ENCODE measurements at places on chromosomes 7 and 10.

GRCh38 chr10:870564-871166, 60.8 kb downstream of the LARP4B start:
- DNase-seq, result no peak

GRCh38 chr10:31317652-31318381, 1.2 kb upstream of the ZEB1 start:
- peak; percentile 56 for DNase-seq

GRCh38 chr7:51778121-51778520, 461.5 kb upstream of the COBL start:
- DNase-seq, result no peak

DNA sequence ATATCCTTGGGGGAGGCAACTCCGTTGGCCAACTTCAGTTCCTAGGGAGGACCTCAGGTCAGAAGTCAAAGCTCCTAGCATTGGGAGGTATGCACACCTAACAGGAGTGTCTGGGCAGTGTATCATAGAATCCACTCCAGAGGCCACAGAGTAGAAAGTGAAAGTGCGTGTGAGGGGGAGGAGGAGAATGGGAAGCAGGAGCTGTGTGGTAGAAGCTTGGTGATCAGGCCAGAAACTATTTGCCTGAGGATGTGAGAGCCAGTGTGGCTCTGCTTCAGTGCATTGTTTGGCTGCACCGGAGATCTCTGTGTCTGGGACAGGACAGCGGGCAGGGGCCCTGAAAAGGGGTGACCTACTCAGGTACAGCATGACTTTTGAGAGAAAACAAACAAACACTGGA, 557.4 kb upstream of the VSTM2A start:
- DNase-seq, result no peak

DNA sequence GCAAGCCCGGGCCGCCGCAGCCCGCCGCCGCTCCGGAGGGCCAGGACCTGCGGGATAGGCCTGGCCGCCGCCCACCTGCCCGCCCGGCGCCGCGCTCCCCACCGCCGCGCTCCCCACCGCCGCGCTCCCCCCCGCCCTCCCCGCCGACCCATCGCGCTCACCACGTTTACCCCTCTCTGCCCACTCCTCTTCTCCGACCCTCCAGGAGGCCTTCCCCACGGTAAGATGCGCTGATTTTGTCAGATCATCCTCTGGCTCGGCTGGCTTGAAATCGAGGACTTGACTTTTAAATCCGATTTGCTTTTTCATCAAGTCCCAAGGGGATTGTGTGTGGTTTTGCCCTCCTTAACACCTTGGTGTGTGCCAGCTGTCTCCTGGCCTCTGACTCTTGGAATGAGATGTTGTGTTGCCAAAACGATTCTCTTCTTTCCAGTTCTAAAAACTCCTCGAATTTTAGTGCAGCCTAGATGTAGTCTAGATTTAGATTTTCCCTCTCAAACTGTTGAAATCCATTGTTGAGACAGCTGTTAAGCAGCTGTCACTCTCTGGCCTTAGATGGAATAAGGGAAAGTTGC, 738 bp downstream of the POM121 start:
- no peak for DNase-seq

- no peak for DNase-seq
These were observed 41.3 kb upstream of the TRIL start for GRCh38 chr7:28999427-28999826.

- no peak for DNase-seq
These were observed 18.5 kb downstream of the SFTPA1 start for GRCh38 chr10:79628988-79629954.

GRCh38 chr10:110600487-110601101, 33.1 kb downstream of the SMC3 start:
- no peak for DNase-seq

GRCh38 chr10:7513455-7513854, 102.6 kb upstream of the SFMBT2 start:
- no peak for DNase-seq

DNA sequence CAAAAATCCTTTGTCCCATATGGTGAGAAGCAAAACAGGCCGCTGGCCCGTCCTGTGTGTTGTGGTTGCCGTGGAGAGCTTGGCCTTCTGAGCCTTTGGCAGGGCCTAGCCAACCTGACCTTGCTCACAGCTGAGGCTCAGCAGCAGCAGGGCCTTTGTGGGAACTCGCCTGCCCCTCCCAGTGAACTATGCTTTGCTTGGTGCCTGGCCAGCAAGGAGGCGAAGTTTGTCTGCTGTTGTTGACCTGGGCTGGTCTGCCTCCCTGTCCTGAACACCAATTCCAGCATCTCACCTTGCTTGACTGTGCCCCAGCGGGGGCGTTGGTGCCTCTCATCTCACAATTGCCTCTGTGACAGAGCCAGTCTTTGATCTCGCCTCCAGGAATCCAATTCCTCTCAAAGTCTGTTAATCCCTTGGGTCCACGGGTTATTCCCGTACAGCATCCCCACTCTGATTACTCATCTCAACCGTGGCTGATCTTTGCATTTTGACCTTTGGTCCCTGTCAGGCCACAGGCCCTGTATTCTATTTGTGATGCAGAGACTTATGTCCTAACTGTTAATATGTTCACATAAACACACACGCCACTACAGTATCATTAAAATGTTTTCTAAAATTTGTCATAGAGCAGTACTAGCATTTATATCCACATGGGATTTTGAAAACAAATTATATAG, 22.6 kb downstream of the EPDR1 start:
- DNase-seq, result no peak

GRCh38 chr7:142712617-142712957, 36.7 kb upstream of the PRSS1 start:
- no peak for DNase-seq

- no peak for DNase-seq
These were observed 1.5 kb downstream of the TMEM184A start for GRCh38 chr7:1554333-1555045.

- DNase-seq, result no peak
These were observed 25.0 kb downstream of the ZPBP start for GRCh38 chr7:50068026-50068425.

GRCh38 chr10:44068716-44069482, 316.0 kb downstream of the CXCL12 start:
- no peak for DNase-seq

GRCh38 chr7:101507791-101508252, 121.3 kb downstream of the MYL10 start:
- no peak for DNase-seq

GRCh38 chr10:24390146-24390700, 181.3 kb downstream of the KIAA1217 start:
- DNase-seq, result no peak

DNA sequence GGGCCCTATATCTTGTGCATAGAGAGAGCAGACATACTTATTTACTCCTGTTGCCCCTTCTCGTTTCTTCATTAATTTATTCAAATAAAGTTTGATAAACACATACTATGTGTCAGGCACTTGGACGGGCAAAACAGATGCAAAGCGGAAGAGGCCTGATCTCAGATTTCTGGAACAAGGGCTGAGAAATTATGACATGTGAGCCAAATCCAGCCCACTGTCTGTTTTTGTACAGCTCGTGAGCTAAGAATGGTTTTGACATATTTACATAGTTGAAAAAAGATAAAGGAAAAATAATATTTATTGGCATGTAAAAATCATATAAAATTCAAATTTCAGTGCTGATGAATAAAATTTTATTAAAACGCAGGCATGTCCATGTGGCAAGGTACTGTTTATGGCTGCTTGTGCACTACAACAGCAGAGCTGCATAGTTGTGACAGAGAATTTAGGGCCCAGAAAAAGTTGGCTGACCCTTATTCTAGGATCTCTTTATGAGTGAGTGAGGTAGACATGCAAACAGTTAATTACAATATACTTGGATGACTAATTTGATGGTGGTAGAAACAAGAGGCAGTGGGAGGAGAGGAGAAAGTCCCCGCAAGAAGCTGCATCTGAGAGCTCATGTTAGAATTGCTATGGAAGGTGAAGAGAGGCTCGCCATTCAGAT, 68.1 kb upstream of the ITPRID1 start:
- DNase-seq, result no peak

- no peak for DNase-seq
These were observed 51.9 kb downstream of the IKZF1 start for GRCh38 chr7:50356212-50356944.

DNA sequence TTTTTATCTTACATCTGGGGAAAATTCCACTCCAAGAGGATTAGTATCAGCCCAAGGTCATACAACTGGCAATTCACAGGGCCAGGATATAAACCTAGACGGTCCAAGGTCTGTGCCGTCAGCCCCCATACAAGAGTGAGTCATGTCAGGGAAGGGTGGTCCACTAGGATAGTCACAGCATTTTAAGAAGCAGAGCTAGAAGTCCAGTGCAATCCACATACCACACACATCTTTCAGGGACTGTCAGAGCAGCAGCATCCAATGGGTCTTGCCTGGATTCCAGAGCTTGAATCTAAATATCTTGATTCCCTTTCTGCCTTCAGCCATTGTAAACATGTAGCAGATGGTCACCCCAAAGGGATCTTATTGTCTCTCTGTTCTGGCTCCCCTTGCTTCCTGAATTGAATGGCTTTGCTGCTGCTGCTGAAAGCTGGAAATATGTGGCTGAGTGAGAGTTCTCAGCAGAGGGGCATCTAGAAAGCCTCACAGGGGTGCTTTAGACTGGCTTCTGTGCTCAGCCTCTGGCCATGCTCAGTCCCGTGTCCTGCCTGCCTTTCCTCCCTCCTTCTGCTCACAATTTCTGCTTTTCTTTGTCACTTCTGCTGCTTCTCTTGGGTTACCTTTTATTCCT, 9.9 kb upstream of the OR6V1 start:
- no peak for DNase-seq

DNA sequence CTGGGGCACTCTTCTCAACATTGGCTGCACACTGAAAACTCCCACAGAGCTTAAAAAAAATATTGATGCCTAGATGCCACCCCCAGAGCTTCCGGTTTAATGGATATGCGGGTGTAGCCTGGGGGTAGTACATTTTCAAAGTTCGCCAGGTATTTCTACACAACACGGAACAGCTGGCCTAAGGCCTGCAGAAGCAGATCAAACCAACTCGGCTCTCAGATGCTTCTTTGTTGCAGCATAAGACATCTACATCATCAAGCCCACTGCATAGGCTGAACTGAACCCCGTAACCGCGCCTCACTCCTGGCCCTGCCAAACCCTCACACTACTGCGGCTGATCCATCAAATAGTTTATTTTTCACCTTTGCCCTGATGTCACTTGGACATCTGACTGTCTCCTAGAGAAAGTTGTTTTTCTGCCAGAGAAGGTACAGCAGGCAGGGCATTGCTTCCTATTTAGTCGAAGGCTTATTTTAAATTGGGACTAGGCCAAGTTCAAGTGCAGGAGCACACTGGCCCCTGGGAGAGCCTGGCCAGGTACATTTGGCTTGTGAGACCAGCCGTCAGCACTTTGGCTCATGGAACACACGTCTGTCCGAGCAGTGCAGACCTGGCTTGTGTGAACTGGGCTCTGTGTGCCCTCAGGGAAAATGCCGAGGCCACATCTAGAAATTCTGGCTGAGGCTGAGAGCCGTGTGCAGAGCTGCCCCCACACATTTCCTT, 113.3 kb downstream of the TACC2 start:
- DNase-seq, result no peak

- DNase-seq, result no peak
These were observed 83.5 kb downstream of the ST7 start for GRCh38 chr7:117036836-117037235.

DNA sequence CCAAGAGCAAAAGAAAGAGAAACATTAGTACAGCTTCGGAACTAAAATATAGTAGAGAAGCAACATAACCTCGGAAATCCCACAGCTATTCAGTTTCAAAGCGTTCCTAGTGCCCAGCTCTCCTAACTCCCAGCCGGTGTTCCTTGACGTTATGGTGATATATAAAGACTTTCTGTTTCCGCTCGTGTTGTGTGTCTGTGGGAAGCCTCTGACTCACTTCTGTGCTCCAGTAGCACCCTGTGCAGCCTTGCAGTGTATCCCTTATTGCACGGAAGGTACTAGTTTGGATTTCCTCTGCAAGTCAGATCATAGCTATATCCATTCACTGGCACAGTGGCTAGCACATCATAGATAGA, 535 bp downstream of the ASAH2B start:
- no peak for DNase-seq

GRCh38 chr10:6388261-6388893, 185.6 kb downstream of the PFKFB3 start:
- DNase-seq, result no peak

- no peak for DNase-seq
These were observed 741.7 kb downstream of the GRM8 start for GRCh38 chr7:126511046-126511445.

GRCh38 chr7:154304740-154305700, 252.8 kb downstream of the DPP6 start:
- no peak for DNase-seq

DNA sequence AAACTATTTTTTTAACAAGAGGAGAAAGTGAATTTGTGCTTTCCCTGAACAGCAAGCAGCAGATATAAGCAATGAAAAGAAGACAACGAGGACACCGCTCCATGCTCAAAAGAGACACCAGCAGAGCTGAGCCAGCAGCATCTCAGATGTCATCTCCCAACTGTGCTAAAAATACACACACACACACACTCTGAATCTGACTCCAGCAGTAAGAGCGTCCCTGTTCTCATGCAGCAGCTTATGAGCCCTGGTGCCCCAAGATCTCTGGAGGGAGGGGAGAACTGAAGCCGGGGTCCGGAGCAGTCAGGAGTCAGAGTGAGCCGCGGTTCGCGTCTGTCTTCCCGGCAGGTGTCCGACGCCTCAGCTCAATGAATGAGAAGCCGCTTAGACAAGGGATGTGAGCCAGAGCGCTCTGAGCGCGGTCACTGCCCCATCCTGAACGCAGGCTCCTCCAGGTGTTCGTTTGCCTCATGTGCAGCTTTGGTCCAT, 49.2 kb downstream of the SVIL start:
- no peak for DNase-seq

GRCh38 chr10:25797888-25798429, 136.1 kb upstream of the MYO3A start:
- DNase-seq, result no peak

- DNase-seq, result no peak
These were observed 11.9 kb upstream of the CALU start for GRCh38 chr7:128727239-128727638.

- no peak for DNase-seq
These were observed 106.9 kb upstream of the GNAI1 start for GRCh38 chr7:80027611-80028173.

DNA sequence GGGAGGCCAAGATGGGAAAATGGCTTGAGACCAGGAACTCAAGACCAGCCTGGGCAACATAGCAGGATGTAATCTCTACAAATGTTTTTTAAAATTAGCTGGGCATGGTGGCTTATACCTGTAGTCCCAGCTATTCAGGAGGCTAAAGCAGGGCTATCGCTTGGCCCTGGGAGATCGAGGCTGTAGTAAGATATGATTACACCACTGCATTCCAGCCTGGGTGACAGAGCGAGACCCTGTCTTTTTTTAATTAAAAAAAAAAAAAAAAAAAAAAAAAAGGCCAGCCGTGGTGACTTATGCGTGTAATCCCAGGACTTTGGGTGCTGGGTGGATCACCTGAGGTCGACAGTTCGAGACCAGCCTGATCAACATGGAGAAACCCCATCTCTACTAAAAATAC, 27.4 kb downstream of the MYOF start:
- DNase-seq, result no peak
